ENCODE measurements at places on chromosomes 3 and 15.

DNA sequence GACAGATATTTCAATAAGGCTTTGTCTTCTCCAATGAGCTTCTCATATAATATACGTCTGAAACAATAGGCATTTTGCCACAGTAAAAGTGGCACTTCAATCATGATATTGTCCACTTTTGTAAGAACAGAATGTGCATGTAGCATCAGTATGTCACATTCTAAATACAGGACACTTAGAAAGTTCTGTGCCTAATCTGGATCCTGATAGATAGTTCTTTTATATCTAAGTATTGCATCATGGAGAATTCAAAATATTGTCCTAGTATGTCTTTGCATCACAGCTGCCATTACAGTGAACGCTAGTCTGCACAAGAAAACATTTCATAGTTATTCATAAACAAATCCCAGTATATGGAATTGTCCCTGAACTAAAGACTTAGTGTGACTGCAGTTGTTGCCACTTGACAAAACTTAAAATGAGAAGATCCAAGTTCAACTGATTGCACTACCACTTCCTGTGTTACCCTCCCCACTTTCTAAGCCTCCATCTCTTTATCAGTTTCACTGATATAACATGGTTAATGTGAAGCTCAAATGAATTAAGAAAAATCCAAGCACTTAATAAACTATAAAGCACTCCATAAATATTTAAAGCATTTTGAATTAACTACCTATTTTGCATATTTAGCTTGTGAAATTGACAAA lies 19.6 kb downstream of the LRRFIP2 start:
- DNase-seq = no peak

DNA sequence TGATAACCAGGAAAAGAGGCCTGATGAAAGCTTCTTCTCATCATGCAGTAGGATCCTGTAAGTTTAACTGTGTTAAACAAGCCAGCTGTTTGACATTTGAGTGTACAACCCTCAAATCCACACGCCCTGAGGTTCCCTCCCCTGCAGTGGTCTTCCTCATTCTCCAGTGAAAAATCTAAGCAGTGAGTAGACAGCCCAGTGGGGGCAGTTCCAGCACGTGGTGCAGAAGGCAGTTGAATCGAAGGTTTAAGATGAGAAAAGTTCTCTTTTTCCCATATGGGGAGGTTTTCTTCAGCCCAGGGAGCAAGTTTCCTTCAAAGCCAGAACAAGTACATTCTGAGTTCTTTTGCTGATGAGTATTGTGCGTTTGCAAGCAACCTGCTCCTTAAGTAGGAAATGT lies 174.5 kb downstream of the NR2F2 start:
- no peak for DNase-seq

DNA sequence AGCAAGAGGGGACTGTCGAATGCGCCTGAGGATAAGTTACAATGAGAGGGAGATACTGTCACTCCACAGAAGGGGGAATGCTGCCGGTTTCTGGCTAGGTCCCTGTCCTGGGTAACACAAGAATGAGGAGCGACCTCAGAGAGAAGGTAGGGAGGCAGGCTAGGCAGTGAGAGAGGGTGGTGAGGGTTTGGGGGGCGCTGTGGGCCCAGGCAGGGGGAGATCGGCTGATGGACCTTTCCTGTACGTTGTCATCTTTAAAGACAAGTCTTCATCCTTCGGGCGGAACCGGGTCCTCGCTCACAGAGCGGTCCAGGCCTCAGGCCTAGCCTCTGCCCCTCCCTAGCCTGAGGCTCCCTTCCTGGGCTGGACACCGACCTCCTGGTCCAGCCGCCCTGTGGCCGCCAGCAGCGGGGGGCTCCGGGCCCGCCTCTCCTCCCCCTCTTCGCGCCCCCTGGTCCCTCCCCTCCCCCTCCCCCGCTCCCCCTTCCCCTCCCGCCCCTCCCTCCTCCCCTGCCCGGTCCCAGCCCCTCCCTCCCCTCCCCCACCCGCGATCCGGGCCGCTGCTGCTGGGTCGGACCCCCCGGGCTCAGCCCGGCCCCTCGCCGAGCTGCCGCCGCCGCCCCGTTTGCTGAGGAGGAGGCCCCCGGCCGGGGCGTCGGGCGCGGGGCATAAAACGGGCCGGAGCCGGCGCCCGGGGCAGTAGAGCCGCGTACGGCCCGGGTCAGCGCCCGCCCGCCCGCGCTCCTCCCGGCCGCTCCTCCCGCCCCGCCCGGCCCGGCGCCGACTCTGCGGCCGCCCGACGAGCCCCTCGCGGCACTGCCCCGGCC lies at the start of gene CHRD:
TSS of gene CHRD (plus strand) at position 697 of the 827 bp plus-strand sequence. CDS start 265 bp downstream, outside the sequence.
- no peak for DNase-seq

GRCh38 chr15:83914906-83915305 lies 261.0 kb downstream of the ADAMTSL3 start:
- no peak for DNase-seq

GRCh38 chr15:68909601-68910100 lies 20.7 kb upstream of the SPESP1 start:
- DNase-seq = peak; percentile 11

DNA sequence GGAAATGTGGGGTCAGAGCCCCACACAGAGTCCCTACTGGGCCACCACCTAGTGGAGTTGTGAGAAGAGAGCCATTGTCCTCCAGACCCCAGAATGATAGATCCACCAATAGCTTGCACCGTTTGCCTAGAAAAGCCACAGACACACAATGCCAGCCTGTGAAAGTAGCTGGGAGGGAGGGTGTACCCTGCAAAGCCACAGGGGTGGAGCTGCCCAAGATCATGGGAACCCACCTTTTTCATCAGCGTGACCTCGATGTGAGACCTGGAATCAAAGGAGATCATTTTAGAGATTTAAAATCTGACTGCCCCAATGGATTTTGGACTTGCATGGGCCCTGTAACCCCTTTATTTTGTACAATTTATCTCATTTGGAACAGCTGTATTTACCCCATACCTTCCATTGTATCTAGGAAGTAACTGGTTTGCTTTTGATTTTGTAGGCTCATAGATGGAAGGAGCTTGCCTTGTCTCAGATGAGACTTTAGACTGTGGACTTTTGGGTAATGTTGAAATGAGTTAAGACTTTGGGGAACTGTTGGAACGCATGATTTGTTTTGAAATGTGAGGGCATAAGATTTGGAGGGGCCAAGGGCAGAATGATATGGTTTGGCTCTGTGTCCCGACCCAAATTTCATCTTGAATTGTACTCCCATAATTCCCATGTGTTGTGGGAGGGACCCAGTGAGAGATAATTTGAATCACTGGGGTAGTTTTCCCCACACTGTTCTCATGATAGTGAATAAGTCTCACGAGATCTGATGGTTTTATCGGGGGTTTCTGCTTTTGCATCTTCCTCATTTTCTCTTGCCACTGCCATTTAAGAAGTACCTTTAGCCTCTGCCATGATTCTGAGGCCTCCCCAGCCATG lies 49.0 kb downstream of the CD200 start:
- DNase-seq = no peak

GRCh38 chr3:87793337-87793877 lies 265.4 kb downstream of the CGGBP1 start:
- peak; percentile 28 for DNase-seq

GRCh38 chr15:90478846-90479481 lies 50.8 kb upstream of the CRTC3 start:
- DNase-seq = no peak

GRCh38 chr15:59722476-59722875 lies 33.4 kb upstream of the BNIP2 start:
- DNase-seq = no peak

DNA sequence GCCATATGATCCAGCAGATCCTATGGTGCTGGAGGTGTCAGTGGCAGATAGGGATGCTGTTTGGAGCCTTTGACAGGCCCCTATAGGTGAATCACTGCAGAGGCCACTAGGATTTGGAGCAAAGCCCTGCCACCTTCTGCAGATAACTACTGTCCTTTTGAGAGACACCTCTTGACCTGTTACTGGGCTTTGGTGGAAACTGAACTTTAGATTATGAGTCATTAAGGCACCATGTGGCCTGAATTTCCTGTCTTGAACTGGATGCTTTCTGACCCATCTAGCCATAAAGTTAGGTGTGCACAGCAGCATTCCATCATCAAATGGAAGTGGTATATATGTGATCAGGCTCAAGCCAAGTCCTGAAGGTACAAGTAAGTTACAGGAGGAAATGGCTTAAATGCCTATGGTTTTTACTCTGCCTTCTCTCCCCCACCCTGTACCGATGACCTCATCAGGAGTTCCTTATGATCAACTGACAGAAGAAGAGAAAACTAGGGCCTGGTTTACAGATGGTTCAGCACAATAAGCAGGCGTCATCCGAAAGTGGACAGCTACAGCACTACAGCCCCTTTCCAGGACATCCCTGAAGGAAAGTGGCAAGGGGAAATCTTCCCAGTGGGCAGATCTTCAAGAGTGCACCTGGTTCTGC lies 565.6 kb upstream of the AGTR1 start:
- DNase-seq = no peak

DNA sequence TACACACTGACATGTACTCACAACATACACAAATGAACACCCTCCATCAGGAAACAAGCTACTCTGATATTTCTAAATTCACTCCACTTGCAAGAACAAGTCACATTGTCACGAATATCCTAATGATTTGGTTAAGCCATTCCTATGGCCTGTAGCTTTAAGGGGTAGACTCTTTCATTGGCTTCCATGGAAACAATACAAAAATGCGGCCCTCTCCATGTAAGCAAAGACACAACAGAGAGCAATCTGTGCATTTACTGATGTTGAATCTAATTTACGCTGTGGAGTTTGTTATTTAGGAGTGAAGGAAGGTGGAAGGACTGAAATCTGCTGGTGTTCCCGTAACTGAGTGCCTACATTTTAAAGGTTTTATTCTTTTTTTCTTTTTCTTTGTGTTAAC lies 114.5 kb downstream of the FMN1 start:
- DNase-seq = no peak

GRCh38 chr15:99614749-99615288 lies 49.0 kb downstream of the MEF2A start:
- DNase-seq = peak; percentile 17

Data from erythroblast (primary cell).